HT-29 (cell line): ENCODE measurements at places on chromosomes 7 and 10. TPM values are rescaled to one million over a fixed set of nuclear protein-coding genes. Genes with fewer than 3 reads are reported as not detected.

Gene OR2A42
- not detected in 2 replicates for total RNA-seq

Gene AKR1D1
- not detected in 2 replicates for total RNA-seq

Gene BTBD16
- 4.0 and 4.7 TPM in 2 replicates for total RNA-seq

Gene ASZ1
- total RNA-seq: not detected in 2 replicates

- DNase-seq: no peak
Observed at GRCh38 chr7:155333346-155334234, 35.9 kb downstream of the INSIG1 start.

- DNase-seq: no peak
Observed at GRCh38 chr10:30062582-30062981, 3.2 kb upstream of the JCAD start.

- no peak for DNase-seq
Observed at GRCh38 chr7:42914421-42915045, 2.7 kb upstream of the C7orf25 start.

GRCh38 chr10:132497861-132498561 lies 39.6 kb upstream of the INPP5A start:
- DNase-seq: no peak

DNA sequence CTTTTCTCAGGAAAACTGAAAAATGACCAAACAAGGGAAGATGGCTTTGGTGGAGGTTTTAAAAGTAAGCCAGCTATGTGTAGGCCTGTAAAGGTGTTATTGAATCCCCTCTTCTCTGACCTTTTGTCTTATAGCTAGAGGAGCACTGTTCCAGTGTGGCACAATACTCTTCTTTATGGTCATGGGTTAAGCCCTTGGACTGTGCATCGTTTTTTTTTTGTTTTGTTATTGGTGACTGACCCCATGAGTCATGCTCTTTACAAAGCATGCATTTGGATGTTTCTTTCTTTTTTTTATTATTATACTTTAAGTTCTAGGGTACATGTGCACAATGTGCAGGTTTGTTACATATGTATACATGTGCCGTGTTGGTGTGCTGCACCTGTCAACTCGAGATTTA lies 19.6 kb upstream of the FAM25A start:
- no peak for DNase-seq

- no peak for DNase-seq
Observed at GRCh38 chr10:88802523-88803285, at the start of gene LIPM. Gene LIPM (plus strand): TSS chr10:88802730. CDS start chr10:88802897, 167 bp downstream.

GRCh38 chr10:133378251-133379096 lies 588 bp upstream of the PAOX start:
- DNase-seq: peak; percentile 45

- DNase-seq: peak; percentile 67
Observed at GRCh38 chr10:5234106-5234860, 37.6 kb downstream of the AKR1C4 start.

DNA sequence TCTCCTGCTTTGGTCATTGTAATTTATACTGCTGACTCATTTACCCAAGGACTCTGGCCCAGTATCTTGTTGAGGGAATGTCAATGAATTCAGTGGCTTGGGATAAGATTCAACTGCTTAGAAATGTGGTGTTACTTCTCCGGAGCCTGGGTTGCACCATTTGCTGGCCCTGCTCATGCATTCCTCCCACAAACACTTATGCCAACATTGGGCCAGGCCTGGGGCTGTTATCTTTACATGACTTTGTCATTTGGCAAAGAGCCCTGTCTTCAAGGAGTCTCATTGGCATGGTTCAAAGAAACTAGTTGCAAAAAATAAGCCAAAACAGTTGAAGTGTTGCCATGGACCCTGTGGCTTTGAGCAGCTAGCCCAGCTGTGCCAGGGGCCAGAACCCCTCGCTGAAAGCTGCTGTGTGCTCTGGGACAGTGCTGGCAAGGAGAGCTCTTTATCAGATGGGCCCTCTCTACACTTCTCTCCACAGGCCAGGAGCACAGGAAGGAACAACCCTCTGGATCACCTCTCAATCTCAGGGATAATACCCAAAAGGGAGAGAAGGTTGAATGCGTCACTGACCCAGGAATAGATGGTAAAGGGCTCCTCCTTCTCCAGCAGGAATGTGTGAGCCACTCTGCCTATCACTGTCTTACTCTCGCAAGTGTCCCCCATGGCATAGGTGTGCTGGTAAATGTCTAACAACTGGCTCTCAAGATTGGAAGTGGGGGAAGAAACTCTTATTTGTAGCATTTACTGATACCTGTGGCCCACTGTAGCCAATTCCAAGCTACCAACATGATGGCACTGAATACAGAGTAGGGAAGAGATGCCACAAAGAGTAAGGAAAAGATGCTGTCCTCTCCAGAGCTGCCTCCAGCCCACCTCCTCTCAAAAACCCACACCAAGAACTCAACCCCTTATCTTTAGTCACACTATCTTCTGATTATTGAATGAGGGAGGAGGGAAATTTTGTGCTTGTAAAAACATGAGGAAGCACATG lies 23.5 kb upstream of the PDE1C start:
- no peak for DNase-seq

DNA sequence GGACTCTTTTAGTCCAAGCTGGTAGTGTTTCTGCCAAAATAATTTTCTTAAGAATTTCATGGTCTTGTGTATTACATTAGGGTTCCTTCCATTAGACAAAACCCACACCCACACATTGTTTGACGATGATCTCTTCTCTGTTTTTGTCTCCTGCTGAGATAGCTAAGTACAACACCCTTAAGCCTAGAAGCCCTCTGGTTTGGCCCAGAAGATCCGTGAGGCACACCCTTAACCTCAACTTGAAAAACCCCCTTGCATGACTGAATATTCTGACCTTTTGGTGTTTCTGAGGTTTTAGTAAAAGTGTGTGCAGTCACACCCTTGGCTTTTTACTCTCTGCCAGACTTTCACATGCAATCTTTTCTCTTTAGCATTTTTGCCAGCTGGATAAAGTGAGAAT lies 29.3 kb upstream of the ERCC6 start:
- no peak for DNase-seq

GRCh38 chr10:75070961-75071428 lies 40.5 kb upstream of the SAMD8 start:
- peak; percentile 5 for DNase-seq

- no peak for DNase-seq
Observed at GRCh38 chr10:33571616-33572015, 237.1 kb upstream of the NRP1 start.

GRCh38 chr10:122113945-122114747 lies 125.2 kb downstream of the TACC2 start:
- peak; percentile 17 for DNase-seq

DNA sequence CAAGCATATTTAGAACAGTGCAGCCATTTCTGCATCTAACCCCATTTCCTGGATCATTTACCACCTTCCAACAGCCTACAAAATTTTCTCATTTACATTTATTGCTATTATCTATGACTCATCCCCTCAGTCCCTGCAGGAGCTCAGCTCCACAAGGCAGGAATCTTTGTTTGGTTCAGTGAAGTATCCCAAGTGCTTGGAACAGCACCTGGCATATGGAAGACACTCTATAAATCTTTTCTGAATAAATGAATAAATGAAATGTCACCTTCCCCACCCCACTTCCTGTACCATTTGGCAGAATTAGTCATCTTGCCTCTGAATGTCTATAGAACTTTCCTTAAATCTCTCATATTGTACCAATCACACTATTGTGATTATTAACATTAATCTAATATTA lies 110.7 kb downstream of the HIP1 start:
- no peak for DNase-seq

DNA sequence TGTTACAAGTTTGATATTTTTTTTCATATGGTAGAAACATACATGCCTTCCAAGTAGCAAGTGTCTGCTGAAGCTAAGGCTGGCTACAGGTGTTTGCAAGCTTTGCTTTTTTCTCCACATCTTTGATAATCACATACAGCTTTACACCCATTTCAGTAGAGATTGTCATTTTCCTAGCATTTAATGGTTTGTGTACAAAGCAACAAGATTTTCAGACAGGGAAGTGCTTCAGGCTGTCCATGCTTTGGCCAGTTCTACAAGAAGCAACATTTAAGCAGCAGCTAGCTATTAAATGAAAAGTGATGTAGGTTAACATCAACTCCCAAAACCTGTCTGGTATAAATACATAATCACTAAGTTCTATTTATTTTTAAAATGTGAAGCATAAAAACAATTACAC lies 2.3 kb downstream of the HDAC9 start:
- no peak for DNase-seq

DNA sequence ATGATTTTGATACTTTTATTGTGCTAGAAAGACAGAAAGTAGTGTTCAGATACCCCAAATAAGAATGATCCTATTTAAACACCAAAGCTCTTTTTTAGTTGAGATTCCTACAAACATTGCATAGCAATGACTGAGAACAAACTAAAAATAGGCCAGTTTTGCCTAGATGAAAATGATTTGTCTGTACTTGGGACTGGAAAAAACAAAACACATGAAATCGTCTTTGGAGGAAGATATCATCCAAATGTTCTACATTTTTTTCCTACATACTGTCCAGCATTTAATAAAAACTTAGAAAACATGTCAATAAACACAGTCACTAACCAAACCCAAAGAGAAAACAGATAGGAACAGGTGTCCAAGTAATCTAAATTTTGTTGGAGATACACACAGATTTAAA lies 111.6 kb upstream of the MEOX2 start:
- DNase-seq: no peak

DNA sequence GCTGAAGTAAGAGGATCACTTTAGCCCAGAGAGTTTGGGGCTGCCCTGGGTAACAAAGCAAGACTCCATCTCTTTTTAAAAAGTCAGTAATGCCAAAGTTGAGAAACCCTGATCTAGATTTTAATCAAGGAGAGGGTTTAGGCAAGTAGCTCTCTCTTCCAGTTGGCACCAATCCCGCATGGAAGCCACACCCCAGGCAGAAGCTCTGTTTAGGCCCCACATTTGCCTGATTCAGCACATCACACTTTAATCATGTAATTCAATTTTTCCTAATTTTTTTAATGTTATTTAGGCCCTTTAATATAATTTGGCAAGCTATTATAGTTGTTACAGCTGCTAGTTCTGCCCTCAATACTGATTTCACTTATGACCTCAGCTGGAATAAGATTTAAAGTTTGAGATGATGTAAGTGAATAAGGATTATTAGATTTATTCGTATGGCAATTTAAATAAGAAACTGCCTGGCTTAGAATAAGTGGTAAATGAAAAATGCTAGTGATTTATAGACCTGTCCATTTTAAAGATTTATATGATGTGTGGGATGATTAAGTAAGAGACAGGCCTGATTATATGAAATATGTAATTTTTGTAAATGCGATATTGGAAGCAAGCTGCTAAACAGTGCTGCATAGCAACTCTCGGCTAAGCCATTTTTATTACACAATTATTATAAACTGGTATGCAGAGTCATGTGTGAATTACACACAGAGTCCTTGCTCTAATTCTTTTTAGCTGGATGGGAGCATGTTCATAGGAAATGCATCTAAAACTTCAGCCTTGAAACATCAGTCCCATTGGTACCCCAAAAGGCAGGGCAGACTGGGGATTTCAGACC lies 80.2 kb upstream of the NFE2L3 start:
- no peak for DNase-seq

DNA sequence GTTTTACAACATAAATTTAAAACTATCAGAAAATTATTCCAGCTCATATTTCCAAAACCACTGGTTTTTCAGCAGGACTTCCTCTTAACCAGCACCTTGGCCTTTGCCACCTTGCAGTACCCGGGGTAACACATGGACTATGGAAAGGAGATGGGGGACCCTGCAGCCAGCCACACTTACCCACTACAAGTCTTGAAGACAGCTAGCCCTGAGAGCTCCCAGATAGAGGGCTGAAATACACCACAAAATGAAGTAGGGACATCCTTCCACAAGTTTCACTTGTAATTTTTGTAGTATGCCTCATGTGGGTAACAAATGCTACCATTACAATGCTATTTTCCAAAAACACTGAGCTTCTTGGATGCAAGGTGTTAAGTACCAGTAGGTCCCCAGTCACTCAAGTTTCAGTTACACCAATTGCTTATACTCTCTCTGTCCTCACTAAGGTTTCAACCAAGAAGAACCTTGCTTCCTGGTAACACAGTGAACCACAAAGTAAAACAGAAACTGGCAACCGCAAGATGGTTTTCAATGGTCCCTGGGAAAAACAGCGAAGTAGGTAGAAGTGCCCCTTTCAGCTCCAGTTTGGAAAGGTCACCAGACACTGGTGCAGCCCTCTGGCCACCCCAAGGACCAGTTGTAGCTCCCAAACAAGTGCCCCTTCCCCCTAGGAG lies 110.9 kb downstream of the SGMS1 start:
- no peak for DNase-seq

DNA sequence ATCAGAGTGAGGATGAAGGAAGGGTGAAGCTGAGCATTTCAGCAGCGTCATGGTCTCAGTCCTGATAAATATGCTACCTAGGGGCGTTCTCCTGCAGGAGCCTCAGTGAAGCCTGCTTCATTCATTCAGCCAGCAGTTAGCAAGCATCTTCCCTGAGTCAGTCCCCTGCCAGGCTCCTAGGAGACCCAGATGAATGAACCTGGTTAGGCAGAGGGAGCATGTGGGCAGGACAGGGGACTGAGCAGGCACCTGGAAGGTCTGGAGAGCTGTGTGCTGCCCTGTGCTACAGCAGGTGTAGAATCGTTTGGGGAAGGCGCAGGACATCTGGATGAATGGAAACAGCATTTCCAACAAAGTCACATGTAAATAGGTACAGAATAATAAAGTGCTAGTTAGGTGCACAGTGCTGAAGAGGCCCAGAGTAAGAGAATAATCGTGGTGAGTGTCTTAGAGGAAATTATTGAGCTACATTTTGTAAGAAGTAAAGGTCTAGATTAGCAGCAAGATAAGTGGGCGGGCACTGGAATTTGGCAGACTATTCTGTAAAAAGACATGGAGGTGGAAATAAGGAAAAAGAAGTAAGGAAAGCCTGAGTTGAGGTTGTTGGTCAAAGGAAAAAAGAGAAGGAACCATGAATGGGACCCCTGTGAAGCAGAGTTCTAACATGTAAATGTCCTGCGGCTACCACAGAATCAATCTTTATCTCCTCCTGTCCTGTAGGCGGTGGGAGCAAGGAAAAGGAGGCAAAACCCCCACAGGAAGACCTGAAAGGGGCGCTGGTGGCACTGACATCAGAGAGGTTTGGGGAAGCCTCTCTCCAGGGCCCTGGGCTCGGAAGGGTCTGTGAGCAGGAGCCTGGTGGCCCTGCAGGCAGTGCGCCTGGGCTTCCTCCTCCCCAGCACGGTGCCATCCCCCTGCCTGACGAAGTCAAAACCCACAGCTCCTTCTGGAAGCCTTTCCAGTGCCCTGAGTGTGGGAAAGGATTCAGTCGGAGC lies 12.0 kb downstream of the ZSCAN25 start:
- DNase-seq: no peak

DNA sequence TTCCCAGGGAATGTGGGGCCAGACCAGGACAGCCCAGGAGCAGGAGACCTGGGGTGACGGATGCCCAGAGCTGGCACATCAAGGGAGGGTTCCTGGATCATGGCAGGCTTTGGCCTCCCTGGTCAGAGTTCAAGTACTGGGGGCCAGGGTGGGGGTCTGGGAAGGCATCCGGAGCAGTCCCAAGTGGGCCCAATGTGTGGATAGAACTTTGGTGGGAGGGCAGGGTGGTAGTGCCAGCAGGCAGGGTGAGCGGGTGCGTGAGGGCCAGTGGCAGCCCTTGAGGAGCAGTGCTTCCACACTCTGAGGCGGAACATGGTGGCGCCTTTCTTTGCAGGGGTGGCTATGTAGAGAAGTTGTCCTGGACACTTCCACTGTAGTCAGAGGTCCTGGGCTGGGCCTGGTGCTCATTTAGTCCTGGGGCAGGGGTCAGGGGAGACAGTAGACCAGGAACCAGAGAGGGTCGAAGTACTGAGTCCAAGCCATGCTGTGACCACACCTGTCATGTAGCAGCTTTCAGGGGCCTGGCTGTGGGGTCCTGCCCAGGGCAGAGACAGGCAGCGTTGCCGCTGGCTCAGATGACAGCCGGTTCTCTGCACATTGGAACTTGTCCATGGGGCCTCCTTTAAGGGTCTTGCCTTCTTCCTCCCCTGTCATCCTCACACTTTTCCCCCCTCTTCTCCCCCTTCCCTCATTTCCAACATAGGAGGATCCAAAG lies 22.2 kb upstream of the CSGALNACT2 start:
- DNase-seq: no peak
